Fibroblast of pulmonary artery (primary cell): ENCODE measurements at places on chromosomes 13 and 19.

GRCh38 chr19:787536-787935, 9.7 kb upstream of the PTBP1 start:
- no peak for DNase-seq

- no peak for DNase-seq
These were observed 25.5 kb downstream of the DCAF15 start for GRCh38 chr19:13977803-13978202.

GRCh38 chr19:5903056-5903623, 450 bp downstream of the NDUFA11 start:
- DNase-seq: peak; percentile 49

DNA sequence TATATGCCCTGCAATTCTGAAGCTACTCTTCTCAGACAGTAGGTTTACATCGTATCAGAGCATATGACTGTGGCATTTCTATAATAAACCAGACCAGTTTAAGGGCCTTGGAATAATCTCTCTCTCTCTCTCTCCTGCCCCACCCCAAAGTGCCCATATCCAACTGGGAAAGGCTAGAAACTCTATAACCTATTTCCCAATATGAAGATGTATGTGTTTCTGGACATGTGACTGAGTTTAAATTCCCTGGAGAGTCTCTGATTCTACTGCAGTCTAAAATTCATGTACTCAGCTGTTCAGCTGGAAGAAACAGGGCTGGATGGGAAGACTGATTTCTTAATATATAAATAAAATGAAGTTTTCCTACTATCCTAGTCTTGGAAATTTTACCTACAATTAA, 91.9 kb upstream of the MBNL2 start:
- DNase-seq: no peak

DNA sequence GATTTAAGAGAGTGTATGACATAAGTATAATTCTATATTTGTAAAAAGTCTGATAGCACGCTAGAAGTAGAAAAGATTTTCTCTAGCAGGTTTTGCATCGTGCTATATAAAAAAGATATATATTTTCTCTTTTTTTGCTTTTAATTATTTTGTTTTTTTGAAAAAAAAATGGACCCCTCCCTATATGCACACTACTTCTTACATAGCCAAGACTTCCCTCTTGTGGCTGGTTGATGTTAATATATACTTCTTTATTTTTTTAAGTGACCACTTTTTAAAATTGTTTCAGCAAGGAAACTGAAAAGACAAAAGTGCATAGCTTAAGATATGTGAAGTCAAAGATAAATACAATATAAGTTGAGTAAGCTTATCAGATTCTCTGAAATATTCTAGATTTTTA, 1202.8 kb downstream of the DIAPH3 start:
- peak; percentile 44 for DNase-seq

- DNase-seq: no peak
These were observed 105.1 kb downstream of the COG6 start for GRCh38 chr13:39760521-39760920.
